ENCODE measurements at places on chromosomes 16 and 17. TPM values are rescaled to one million over a fixed set of nuclear protein-coding genes. Genes with fewer than 3 reads are reported as not detected.

- no peak for DNase-seq
- no peaks in the 10 kb centered on the region for H3K27me3 ChIP-seq
- H3K4me1 ChIP-seq: no peaks in the 10 kb centered on the region
- no peaks in the 10 kb centered on the region for H3K36me3 ChIP-seq
- H3K4me3 ChIP-seq: no peak overlapping the region
These were observed 59.9 kb downstream of the EPN2 start for GRCh38 chr17:19296786-19297778.

DNA sequence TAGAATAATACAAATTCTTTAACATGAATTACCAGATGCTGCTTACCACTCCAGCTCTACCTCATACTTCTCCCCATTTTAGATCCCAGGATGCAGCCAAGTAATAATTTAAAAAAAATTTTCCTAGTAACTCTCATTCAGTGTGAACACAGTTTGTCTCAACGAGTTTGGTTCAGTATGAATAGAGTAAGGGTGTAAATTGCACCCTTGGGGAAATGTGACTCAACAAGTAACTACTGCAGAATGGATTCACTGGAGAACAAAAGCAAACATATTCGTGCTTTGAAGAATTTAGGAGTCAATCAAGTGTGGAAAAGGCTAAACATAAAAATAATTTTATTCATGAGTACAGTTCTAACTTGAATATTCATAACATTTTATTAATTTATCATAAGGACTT is 23.0 kb downstream of the KCNJ16 start:
- no peak overlapping the region for H3K27ac ChIP-seq
- H3K4me1 ChIP-seq: no peaks in the 10 kb centered on the region
- peaks cover 32% of the 10 kb centered on the region for H3K27me3 ChIP-seq

- no peaks in the 10 kb centered on the region for H3K36me3 ChIP-seq
- no peak overlapping the region for H3K27ac ChIP-seq
- H3K27me3 ChIP-seq: no peaks in the 10 kb centered on the region
- peaks cover 12% of the 10 kb centered on the region for H3K4me1 ChIP-seq
- no peak overlapping the region for H3K4me3 ChIP-seq
These were observed 191.8 kb downstream of the MAP2K6 start for GRCh38 chr17:69606142-69606800.

DNA sequence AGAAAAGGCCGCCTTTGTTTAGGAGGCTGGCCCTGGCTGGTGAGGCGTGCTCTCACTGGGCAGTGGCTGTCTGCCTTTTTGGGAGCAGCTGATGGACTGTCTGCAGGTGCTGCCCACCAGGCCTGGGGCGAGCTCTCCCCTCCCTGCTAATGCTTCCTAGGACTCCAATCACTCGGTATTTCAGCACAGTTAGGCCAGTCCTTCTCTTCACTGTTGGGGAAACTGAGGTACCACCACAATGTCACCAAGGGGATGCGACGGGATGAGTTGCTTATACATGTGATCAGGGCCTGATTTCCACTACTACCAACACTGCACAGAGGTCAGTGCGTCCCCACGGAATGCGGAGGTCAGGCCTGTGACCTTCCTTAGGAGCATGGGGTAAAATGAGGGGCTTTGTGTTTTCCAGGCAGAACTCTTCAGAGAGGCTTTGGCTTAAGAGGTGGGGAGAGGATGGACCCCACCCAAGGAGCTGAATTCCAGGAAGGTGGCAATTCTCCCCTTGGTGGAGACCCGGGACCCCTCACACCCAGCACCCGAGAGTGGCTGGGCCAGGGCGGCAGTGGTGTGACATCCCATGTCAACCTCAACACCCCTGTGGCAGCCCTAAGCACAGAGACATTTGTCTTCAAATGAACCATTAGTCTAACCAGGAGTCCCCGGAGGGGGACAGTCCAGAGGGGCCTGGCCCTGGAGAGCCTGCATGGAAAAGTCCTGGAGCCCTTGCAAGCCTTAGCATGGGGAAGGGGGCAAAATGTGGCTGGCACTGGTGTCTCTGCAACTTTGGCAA is 86.4 kb downstream of the N4BP1 start:
- no peaks in the 10 kb centered on the region for H3K4me1 ChIP-seq
- H3K27me3 ChIP-seq: no peaks in the 10 kb centered on the region
- no peak for DNase-seq

DNA sequence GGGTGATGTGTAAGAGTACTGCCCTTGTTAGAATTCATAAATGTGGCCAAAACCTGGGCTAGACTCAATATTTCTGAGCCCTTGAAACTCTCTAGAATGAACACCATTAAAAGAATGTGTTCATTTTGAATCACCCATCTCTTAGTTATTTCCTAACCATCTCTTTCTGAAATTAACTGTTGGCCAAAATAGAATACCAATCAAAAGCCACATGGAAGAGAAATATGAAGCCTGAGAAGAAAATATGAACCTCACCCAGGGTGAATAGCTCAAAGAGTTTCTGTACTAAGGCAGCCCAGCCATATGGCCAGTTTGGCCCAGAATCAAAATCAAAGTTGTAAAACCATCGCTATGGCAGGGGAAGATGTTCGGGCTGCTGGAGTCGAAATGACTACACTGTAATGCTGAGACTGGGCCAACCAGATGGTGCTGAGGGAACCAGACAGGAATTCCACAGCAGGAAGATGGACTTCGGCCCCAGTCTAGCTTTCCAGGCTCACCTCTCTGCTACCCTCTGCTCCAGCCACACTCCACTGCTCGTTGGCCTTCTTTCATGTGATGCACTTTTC is 154.3 kb upstream of the ZFHX3 start:
- no peaks in the 10 kb centered on the region for H3K36me3 ChIP-seq
- no peak overlapping the region for H3K27ac ChIP-seq
- no peak for DNase-seq
- no peaks in the 10 kb centered on the region for H3K27me3 ChIP-seq
- peaks cover 19% of the 10 kb centered on the region for H3K4me1 ChIP-seq

GRCh38 chr17:57468932-57469775 is 212.8 kb downstream of the MSI2 start:
- no peak for DNase-seq
- no peak overlapping the region for H3K4me3 ChIP-seq
- H3K27me3 ChIP-seq: no peaks in the 10 kb centered on the region

- peaks cover 10% of the 10 kb centered on the region for H3K36me3 ChIP-seq
- DNase-seq: no peak
- no peaks in the 10 kb centered on the region for H3K27me3 ChIP-seq
- H3K4me3 ChIP-seq: no peak overlapping the region
These were observed 3.1 kb downstream of the ALOX12 start for GRCh38 chr17:6998855-6999508.

DNA sequence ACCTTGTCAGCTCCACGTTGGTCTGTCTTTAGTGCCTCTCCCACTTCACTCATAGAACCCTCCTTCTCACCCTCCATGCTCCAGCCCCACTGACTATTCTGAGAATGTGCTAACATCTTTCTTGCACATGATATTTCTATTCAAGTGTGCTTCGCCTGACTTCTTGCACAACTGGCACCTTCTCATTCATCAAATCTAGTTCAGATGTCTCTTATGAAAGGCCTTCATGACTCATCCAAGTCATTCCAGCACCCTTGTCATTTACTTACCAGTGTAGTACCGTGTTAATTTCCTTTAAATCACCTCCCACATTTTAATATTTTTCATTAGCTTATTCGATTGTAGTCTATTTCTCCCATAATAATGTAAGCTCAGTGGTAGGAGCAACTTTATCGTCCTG is 197.8 kb upstream of the PIRT start:
- H3K36me3 ChIP-seq: no peaks in the 10 kb centered on the region
- no peaks in the 10 kb centered on the region for H3K4me1 ChIP-seq
- no peaks in the 10 kb centered on the region for H3K27me3 ChIP-seq
- no peak overlapping the region for H3K4me3 ChIP-seq

DNA sequence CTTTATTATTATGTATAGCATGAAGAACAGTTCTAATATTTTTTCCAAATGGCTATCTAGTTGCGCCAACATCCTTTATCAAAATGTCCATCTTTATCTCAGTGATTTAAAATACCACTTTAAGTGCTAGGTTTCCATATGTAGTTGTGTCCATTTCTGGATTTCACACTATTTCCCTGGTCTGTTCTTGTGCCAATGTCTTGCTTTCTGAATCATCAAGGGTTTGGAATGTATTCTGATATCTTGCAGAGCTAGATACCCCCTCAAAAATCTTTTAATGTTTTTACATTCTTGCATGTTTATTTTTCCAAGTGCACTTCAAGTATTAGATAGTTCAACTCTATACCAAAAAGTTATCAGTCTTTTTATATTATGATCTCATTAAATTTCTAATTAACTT is 14.3 kb downstream of the MBTD1 start:
- no peak for DNase-seq
- H3K4me1 ChIP-seq: no peaks in the 10 kb centered on the region

- H3K27me3 ChIP-seq: peaks cover 94% of the 10 kb centered on the region
- H3K4me1 ChIP-seq: no peaks in the 10 kb centered on the region
- no peak overlapping the region for H3K27ac ChIP-seq
- H3K4me3 ChIP-seq: no peak overlapping the region
- no peak for DNase-seq
These were observed 230.6 kb downstream of the FOXL1 start for GRCh38 chr16:86808863-86809444.

- H3K4me1 ChIP-seq: peaks cover 3% of the 10 kb centered on the region
- no peaks in the 10 kb centered on the region for H3K27me3 ChIP-seq
- DNase-seq: no peak
- H3K36me3 ChIP-seq: no peaks in the 10 kb centered on the region
These were observed 2.0 kb downstream of the CDIP1 start for GRCh38 chr16:4536391-4537106.

DNA sequence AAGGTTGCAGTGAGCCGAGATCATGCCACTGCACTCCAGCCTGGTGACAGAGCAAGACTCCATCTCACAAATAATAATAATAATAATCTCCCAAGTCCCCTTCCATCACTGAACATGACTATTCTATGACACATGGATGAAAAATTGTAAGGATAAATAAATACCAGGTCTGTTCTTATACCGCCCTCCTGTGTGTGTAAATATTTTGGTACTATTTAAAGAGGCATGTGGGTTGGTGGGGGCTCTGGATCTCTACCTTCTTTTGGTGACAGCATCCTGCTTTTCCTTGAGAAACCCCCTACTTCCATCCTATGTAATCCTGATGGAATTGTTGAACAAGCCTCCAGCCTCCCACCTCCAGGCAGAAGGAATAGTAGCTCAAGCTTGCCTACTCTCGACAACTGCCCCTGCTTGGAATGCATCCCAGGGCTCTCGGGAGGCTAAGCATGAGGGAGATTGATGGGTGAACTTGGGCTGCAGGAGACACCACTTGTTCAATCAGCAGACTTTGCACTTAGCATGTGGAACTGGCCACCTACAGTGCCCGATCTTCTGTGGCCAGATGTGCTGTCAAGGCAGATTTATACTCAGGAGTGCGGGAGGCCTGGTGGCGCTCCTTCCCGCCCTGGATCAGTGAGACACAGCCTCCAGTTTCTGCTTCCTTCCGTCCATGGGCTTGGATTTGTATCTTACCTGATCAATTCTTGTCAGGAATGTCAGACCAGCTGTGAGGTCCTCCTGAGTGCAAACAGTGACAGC is 287.4 kb downstream of the SLC39A11 start:
- no peak overlapping the region for H3K27ac ChIP-seq
- no peaks in the 10 kb centered on the region for H3K4me1 ChIP-seq
- no peak for DNase-seq
- H3K27me3 ChIP-seq: no peaks in the 10 kb centered on the region

DNA sequence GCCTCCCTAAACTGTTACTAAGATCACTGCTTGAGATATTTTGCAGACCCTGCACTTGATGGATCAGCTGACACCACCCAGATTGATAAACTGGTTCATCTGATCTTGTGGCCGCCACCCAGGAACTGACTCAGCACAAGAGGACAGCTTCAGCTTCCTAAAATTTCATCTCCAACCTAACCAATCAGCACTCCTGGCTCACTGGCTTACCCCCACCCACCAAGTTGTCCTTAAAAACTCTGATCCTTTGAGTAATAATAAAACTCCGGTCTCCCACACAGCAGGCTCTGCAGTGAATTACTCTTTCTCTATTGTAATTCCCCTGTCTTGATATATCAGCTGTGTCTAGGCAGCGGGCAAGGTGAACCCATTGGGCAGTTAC is 174.8 kb downstream of the UTP18 start:
- no peaks in the 10 kb centered on the region for H3K4me1 ChIP-seq
- no peaks in the 10 kb centered on the region for H3K27me3 ChIP-seq
- DNase-seq: peak; percentile 7

DNA sequence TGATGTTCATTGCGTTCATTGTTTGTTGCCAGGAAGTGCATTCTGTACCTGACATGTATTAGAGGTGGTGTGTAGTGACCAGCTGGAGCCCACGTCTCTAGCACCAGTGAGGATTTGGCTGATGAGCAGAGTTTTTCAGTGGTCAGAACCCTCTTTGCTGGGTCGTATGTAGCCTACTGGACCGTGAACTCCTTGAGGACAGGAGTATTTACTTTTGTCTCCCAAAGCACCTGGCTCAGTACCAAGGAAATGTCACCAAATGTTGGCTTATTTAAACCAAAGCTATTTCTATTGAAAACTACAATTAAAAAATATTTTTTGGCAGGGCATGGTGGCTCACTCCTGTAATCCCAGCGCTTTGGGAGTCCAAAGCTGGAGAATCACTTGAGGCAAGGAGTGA is 262.7 kb downstream of the SNX29 start:
- no peak for DNase-seq
- H3K36me3 ChIP-seq: no peaks in the 10 kb centered on the region
- no peak overlapping the region for H3K27ac ChIP-seq
- no peaks in the 10 kb centered on the region for H3K4me1 ChIP-seq
- no peaks in the 10 kb centered on the region for H3K27me3 ChIP-seq

DNA sequence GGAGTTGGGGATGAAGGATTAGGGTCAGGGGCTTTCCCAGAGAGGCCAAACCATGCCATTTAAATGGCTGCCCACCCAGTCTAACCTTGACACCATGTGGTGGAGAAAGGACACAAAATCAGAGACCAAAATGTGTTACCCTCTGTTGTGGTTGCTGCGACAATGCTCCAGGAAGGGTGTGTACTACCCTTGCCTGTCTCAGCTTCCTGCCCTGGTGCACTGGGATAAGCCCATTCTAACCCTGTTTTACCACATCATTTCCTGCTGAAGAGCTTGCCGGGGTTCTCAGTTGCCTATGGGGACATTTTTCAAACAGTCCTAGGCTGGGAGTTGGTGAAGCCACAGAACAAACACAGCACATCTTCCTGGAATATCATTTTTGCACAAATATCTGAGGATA is 4.9 kb downstream of the OR4D1 start:
- no peaks in the 10 kb centered on the region for H3K4me1 ChIP-seq
- peaks cover 99% of the 10 kb centered on the region for H3K27me3 ChIP-seq
- no peak for DNase-seq
- H3K4me3 ChIP-seq: no peak overlapping the region
- no peak overlapping the region for H3K27ac ChIP-seq

- no peaks in the 10 kb centered on the region for H3K4me1 ChIP-seq
- no peaks in the 10 kb centered on the region for H3K27me3 ChIP-seq
- no peak overlapping the region for H3K27ac ChIP-seq
- no peak for DNase-seq
- no peak overlapping the region for H3K4me3 ChIP-seq
These were observed 374.0 kb upstream of the ASIC2 start for GRCh38 chr17:33667052-33667509.

CES2 gene
- 37.6 TPM for total RNA-seq

SYCE1L gene
- not detected for total RNA-seq

NPIPB8 gene
- not detected for total RNA-seq

XYLT1 gene
- total RNA-seq: 0.64 TPM

GNGT2 gene
- total RNA-seq: 9.6 TPM

TMEM204 gene
- total RNA-seq: not detected

Data from A673 (cell line).